Cortex of kidney (tissue), 1 donor: ENCODE measurements at places on chromosomes 4 and X.

GRCh38 chr4:42396752-42397634 lies at the start of gene SHISA3:
Gene SHISA3 (plus strand): TSS chr4:42397488. CDS start chr4:42398057, 569 bp downstream.
- DNase-seq = no peak

GRCh38 chrX:125940985-125941384 lies 225.1 kb downstream of the DCAF12L2 start:
- no peak for DNase-seq

GRCh38 chr4:182280436-182281111 lies 37.4 kb downstream of the TENM3 start:
- no peak for DNase-seq

GRCh38 chrX:15853586-15854079 lies 980 bp downstream of the AP1S2 start:
- DNase-seq = no peak
